ENCODE measurements at places on chromosomes 4 and X.

DNA sequence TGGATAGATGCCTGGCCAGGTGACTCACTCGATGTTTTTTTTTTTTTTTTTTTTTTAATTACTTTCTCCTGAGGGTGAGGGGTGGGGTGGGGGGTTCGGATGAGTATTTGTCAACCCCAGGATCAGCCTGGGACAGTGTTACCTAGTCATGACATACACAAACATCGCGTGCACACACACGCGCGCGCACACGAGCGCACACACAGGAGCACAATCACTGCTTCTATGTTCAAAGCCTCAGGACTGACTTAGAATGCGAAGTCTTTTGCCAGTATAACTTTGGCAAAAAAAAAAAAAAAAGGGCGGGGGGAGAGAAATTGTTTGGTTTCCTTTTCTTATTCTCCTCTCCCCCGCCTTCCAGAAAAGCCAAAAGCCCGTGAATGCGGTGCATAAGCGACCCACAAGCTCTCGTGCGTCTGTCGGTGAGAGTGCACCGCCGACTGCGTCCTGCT lies 115.0 kb upstream of the TEX13C start:
- no peak for DNase-seq

DNA sequence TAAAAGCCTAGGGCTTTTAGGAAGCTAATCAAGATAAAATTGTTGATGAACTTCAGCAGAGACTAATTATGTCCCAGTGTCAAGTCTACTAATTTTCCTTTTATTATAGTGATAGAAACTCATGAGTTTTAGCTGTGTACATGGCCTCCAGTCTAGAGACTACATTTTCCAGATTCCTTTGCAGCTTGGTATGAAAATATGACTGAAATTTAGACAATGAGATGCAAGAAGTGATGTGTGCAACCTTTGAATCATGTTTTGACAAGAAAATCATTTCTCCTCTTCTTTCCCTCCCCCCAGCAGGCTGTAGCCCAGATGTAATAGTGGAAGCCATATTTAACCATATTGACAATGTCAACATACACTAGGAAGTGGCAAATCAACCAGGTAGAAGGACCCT lies 30.3 kb upstream of the IL13RA2 start:
- no peak for DNase-seq

- no peak for DNase-seq
Measured at GRCh38 chr4:128787509-128788311, 21.8 kb upstream of the JADE1 start.

DNA sequence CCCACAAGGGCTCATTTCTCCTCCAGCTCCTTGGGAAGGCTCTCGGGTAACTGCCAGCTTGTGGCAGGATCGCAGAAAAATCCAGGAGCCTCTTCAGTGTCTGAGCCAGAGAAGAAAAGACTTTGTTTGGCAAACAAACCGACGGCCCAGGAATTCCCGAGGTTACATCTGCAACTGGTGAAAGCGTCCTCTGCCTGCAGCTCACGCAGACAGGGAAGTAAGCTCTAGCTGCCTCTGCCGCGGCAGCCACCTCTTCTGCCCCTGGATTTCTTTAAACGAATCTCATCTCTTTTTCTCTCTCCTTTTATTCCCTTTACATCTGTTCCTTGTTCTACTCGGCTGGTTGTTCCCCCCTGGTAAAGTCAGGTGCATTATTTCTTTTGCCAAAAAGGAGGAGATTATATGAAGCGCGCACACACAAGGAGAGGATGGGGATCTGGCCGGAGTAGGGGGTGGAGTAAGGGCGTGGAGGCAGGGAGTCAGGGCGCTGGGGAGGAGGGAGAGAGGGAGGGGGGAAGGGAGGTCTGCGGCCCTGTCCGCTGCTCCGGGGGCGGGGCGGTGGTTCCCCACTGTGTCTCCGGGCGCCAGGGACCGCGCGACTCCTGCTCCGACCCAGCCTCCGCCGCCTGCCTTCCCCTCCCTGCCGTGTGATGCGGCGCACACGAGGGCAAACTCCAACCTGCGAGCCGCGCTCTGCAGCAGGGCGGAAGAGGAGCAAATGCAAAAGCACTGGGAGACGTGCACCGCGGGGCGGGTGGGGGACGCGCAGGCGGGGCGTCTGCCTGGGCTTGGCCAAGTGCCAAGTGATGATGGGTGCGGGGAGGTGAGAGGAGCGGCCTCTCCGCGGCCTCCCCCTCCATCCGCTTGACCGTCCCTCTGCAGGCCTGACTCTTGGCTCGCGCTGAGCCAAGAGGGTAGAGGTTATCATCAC lies at the start of gene DCHS2:
Gene DCHS2 (minus strand): TSS at position 459 of the 931 bp plus-strand sequence. CDS start 444 bp downstream, at position 15.
- DNase-seq, result peak; percentile 26

DNA sequence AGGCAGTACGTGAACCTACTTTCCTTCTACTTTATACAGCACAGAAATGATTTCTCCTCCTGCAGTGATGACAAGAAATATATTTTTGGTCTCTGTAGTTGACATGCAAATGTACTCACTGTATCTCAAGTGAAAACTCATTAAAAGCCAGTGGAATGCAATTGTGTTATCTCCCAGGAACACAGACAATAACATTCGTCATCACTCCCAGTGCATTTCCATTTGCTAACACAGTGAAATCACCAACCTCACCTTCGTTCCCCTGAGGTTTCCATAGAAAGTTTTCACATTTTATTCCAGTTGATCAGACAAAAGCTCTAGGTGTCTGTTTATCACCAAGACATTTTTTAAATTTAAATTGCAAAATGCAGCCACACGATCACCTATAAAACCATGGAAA lies 2.5 kb upstream of the SPANXD start:
- DNase-seq, result no peak

DNA sequence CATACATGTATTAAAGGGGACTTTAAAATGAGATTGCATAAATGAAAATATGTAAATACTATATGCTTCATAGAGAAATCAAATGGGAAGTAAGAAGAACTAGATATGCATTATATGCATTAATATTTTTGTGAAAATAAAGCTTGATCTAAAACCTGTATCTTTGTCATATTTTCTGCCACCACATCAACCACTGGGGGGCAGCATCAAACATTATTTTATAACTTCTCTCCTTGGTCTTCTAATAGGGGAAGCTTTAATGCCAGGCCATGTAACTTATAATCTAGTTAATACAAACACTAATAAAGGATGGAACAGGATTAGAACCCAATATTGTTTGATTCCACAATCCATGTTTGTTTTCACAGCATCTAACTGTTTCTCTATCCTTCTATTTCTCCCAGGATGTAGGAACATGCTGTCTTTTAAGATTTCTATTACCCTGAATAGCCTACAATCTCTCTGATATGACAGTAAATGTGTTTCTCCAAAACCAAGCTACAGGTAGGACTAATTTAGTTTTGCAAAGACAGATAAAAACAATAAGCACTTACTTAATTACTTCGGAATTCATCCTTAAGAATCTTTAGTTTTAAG lies 10.0 kb downstream of the QRFPR start:
- DNase-seq, result peak; percentile 34

- DNase-seq, result no peak
Measured at GRCh38 chr4:158350161-158350560, 139.9 kb downstream of the TMEM144 start.

DNA sequence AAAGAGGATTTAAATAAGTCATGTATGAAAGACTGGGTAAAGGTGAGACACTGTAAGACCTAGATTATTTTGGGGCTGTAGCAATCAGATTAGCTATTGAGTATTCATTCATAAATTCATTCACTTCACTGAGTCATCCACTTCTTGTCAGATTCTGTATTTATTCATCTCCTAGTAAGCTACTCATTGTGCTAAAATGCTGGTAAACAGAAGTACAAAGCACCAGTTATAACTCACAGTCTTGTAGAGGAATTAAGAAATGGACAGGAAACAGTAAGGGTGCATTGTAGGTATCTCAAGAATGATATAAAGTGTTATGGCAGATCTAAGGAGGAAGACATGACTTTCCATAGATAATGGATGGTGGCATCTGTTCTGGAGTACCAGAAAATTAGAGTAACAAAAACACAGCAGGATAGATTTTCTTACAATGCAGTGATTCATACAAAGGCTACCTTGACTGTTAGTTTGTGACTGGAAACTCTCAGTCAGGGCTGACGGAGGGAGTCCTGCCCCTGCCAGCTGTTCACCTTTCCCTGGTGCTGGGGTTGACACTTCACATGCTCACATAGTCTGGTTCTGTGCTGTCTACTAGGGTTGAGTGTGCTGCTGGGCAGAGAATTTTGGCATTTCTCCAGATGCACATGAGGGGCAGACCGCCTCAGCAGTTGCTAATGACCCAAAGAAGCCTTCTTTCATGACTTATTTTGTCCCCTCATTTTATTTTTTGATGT lies 26.5 kb upstream of the HAND2 start:
- DNase-seq, result no peak

DNA sequence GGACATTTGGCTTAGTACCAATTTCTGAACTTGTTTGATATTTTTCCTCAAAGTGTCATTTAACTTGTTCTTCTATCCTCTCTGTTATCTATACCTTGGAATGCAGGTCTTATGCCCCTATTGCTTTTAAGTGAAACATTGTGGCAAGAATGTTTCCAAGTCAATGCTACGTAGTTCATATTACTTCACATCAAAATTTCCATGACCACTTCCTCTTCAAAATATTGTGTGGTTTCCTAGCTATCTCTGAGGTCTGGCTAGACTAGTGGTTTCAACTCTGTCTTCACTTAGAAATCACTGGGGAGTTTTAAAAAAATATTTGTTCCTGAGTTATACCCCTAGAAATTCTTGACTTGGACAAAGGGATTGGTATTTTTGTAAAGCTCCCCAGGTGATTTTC lies 20.2 kb upstream of the RASGEF1B start:
- DNase-seq, result no peak

DNA sequence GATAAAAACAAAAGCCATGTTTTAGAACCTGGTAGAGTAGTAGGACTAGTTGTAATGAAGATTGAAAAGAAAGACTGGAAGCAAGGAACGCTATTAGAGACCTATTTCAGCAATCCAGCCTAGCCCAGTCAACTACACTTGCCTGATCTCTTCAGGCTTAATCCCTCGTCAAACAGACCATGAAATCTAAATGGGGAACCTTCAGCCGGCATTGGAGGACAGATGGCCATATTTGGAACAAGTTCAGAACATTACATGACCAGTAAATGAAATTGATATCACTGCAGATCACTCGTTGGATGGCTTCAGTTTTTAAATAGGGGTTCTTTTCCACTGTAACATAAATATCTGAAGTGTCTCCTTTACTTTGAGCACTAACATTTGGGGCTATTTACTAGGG lies 84.8 kb upstream of the WDR44 start:
- DNase-seq, result no peak

DNA sequence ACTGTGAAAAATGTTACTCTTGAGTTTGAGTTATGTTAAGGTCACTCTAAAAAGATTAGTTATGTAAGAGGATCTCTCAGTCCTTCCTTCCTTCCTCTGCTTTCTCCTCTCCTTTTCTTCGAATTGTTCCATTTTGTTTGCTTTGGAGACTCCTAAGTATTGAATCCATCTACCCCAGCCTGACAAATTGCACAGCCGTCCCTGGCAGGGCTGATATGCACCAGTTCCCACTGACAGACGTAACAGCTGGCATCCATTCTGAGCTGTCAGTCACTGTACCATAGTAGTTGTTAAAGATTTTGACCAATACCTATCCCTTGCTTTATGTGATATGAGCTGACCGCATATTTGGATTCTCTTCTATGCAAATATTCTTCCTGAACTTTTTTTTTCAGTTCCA lies 210.7 kb upstream of the IGFBP7 start:
- no peak for DNase-seq

DNA sequence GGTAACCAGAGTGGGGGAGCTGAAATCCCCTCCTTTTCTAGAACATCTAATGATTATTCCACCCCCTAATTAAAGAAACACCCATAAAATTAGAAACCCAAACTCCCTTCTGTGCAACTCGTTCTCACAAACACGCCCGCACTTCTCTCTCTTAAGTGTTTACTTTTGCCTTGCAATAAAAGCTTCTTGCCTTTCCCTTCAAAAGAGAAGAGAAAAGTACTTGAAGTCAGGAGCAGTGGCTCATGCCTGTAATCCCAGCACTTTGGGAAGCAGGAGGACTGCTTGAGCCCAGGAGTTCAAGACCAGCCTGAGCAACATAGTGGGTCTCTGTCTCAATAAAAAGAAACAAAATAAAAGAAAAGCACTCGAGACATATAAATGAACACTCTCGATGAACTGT lies 3.6 kb upstream of the GPR173 start:
- DNase-seq, result no peak

DNA sequence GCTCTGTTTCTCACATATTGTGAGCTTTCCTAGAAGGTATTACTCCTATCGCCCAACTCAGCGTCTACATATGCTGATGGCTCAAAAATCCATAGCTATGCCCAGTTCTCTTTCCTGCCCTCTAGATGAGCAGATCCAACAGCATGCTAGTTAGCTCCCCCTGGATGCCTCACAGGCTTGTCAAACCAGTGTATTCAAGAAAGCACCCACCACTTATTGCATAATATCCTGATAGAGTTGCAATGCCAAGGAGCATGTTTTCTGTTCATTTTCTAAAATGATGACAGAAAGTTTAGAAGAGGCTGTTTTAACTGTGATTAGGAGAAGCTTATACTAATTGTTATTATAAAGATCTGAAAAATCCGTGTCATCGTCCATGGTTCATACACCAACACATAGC lies 1.9 kb upstream of the PACRGL start:
- DNase-seq, result no peak

DNA sequence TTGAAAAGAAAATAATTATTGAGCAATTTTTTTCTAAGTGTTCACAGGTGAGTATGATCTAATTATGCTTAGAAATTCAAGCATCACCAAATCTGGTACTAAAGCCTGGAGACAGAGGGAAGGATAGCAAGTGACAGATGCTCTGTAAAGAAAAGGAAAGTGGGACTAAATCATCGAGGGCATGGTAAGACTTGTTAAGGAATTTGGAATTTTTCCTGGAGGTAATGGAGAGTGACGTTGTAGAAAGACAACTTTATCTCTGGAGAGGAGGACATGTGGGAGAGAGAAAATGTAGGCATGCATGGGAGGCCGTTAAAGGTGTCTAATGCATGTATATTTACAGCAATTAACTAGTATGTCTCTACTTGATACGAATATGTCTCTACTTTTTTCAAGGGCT lies 333.2 kb upstream of the ATOH1 start:
- no peak for DNase-seq

DNA sequence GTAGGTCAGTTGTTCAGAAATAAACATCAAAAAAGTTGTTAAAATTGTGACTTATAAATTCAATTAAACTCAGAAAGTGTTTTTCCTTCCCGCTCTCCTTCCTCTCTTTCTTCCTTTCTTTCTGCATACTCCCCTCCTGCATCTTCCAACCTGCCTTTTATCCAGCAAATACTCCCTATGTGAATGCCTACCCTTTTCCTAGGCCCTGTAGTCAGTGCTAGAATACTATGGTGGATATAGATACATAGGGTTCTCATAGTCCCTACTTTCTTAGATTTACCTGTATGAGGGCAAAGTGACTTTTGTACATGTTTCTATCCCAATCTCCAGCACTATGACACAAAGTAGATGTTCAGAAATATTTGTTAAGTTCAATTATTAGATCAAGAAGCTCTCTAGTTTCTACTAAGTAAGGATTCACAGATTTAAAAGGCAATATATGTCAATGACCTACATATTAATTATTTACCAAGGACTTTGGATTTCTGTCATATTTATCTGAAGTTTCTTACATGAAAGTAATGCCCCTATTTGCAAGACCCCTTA lies 732 bp downstream of the SULT1E1 start:
- DNase-seq, result no peak

Measured in activated naive CD8-positive, alpha-beta T cell treated with anti-CD3 and anti-CD28 coated beads, Interleukin-2, amount 50 U/mL, for 24 hours (primary cell).